Stimulated activated naive CD8-positive, alpha-beta T cell treated with anti-CD3 and anti-CD28 coated beads, Interleukin-15, Interleukin-2, amounts not matched to agents 100 U/mL and 50 U/mL, for 24 hours (primary cell): ENCODE measurements at places on chromosomes 16 and 17.

GRCh38 chr17:8611137-8611536 is 19.4 kb downstream of the MYH10 start:
- DNase-seq, result no peak

DNA sequence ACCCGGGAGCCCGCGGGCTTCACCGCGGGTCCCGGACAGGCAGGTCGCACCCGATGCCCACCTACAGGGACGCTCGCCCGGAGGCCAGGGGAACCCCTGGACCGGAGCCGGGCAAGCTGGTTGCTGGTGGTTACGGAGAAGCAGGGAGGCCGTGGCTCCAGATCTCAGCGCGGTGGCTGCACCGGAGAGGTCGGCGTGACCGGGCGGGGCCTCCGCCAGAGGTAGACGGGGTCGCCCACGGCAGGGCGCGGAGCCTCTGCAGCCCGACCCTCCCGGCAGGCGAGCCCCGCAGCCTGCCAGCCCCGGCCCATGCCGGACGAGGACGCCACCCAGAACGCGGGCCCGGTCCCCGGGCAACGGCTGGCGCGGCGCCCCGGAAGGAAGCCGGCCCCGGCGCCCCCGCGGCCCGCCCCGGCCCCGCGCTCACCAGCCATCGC is 341 bp downstream of the PCYT2 start:
- no peak for DNase-seq

GRCh38 chr17:72169823-72170222 is 49.0 kb downstream of the SOX9 start:
- no peak for DNase-seq

- no peak for DNase-seq
Observed at GRCh38 chr17:80762076-80762475, 217.4 kb downstream of the RPTOR start.

DNA sequence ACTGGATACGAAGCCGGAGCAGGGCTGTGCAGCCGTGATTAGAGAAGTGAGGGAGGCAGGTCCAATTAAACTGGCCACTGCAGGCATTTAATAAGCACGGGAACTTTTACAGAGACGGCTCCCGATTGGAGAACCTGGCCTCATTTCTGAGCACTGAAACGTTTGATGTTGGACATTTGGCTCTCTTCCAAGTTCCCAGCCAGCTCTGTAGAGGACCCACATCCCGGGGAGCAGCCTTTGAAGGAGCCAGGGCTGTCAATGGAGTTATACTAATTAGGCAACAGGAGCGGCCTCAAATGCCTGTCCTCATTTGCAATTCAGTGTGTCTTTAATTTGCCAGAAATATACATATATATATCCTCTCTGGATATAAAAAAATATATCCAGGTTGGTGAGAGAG is 499.4 kb upstream of the C16orf82 start:
- no peak for DNase-seq
